ENCODE measurements at places on chromosomes 13 and 19.

- peak; percentile 15 for DNase-seq
Observed at GRCh38 chr13:96672016-96672415, 322.3 kb downstream of the OXGR1 start.

- DNase-seq, result peak; percentile 93
Observed at GRCh38 chr13:29457299-29457698, 138.2 kb downstream of the SLC7A1 start.

GRCh38 chr19:55353356-55353802 lies 1.1 kb downstream of the COX6B2 start:
- no peak for DNase-seq

DNA sequence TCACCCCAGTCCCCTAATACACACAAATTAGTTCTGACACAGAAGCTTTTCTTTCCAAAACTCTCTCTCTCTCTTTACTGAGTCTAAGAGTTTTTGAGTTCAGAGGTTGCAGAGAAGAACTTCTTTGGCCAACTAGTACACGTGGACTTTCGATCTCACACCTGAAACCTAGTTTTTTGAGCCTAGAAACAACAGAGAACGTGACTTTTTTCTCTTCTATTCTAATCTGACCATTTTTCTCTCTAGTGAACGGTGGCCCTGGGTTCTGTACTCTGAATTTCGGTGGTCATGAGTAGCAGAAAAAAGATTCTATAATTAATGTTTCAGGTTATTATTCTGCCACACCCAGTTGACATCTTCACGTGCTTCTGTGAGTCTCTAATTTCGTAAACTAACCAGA lies 24.2 kb downstream of the PCDH20 start:
- no peak for DNase-seq

DNA sequence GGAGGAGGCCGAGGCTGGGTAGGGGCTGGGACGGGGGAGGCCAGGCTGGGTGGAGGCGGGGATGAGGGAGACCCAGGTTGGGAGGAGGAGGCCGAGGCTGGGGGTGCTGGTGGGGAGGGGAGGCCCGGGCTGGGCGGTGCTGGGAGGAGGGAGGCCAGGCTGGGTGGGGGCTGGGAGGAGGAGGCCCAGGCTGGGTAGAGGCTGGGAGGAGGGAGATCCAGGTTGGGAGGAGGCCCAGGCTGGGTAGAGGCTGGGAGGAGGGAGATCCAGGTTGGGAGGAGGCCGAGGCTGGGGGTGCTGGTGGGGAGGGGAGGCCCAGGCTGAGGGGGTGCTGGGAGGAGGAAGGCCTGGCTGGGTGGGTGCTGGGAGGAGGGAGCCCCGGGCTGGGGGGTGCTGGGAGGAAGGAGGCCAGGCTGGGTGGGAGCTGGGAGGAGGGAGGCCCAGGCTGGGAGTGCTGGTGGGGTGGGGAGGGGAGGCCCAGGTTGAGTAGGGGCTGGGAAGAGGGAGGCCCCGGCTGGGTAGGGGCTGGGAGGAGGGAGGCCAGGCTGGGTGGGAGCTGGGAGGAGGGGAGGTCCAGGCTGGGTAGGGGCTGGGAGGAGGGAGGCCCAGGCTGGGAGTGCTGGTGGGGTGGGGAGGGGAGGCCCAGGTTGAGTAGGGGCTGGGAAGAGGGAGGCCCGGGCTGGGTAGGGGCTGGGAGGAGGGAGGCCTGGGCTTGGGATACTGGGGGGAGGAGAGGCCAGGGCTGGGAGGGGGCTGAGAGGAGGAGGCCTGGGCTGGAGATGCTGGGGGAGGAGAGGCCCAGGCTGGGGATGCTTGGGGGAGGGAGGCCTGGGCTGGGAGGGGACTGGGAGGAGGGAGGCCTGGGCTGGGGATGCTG lies 10.7 kb downstream of the TPGS1 start:
- DNase-seq, result no peak

- no peak for DNase-seq
Observed at GRCh38 chr13:94515911-94516310, 36.4 kb upstream of the DCT start.

DNA sequence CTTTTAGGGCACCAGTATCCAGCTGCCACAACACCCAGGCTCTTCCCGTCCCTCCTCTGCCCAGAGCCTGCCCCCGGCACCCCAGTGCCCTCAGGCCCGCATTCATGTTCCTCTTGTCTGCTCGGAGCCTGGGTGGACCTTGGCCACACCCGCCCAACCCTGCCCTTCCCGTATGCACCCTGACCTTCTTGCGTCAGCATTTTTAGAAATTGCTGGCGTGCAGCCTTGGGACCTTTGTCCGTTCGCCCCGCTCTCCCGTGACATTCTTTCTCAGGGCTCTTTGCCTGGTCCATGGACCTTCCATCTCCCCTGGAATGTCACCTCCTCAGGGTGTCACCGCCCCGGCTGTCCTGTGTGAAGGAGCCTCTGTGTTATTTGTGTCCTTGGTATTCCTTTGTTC lies 7.6 kb downstream of the NUCB1 start:
- DNase-seq, result no peak

DNA sequence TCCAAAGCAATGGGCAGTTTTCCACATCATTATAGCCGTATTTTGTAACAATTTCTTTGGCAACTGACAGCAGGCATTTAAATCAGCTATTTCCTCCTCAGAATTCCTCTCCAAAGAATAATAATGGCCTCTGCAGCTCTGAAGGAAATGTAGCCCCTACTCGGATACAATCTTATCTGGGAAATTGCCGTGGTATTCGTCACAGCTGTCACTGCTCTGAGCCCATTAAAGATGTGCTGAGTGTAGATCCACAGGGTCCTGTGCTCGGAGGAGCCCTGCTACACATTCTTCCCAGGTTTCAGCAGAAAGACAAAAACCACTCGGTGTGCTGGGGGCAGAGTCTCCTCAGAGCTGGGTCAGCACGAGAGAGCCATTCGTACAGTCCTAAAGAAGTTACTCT lies 33.1 kb downstream of the MZT1 start:
- no peak for DNase-seq

DNA sequence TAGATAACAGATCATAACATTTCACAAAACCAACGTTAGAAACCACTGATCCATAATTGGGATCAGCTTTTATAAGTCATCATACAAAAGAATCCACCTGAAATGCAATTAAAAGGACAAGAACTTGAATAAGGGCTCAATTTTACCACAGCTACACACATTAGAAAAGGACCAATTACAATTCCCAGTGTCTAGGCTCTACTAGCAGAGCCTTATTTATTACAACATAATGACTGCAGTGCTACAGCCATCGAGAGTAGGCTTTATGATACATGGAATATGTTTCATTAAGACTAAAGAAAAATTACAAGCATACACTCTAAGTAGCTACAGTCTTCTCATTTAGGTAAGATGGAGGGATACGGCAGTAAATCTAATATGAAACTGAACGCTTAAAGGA lies 2.9 kb downstream of the RBM26 start:
- no peak for DNase-seq

DNA sequence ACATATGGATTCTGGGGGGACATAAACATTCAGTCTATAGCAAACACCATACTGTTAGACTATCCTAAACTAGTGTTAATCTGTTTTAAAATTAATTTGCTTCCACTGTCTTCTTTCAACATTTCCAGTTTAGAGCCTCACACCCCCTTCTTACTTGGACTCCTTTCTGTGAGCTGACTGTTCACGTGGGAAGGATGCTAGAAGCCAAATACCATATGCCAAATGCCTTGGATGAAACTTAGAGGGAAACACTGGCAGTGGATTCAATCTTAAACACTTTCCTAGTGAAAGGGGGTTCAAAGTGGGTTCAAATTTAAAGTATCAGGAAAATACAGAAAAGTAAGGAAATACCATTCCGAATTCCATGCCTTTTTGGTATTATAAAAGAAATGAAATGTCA lies 113.6 kb downstream of the HS6ST3 start:
- no peak for DNase-seq

GRCh38 chr19:24069905-24070657 lies 16.9 kb upstream of the ZNF254 start:
- peak; percentile 45 for DNase-seq

DNA sequence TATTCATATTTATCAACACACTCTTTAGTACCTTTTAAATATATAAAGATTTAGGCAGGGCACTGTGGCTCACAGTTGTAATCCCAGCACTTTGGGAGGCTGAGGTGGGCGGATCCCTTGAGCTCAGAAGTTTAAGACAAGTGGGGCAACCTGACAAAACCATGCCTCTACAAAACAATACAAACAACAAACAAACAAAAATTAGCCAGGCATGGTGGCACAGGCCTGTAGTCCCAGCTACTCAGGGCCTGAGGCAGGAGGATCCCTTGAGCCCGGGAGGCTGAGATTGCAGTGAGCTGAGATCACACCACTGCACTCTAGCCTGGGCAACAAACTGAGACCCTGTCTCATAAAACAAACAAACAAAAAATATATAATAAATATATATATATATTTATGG lies 1748.3 kb upstream of the PCDH20 start:
- DNase-seq, result no peak

DNA sequence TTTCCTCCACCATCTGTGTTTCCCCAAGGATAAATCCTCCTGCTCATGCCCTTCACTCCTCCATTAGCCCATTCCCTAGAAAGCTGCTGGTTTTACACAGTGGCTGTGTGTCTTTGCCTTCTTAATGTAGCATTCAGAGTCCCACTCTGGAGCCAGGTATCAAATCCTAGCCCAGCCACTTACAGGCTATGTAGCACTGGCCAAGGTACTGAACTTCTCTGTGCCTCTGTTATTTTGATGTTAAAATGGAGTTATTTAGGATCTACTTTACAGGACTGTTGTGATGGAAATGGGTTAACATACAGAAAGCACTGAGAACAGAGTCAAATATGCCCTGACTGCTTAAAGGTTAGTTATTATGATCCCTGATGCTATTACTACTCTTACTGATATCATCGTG lies 1.5 kb upstream of the ZSCAN4 start:
- DNase-seq, result no peak

DNA sequence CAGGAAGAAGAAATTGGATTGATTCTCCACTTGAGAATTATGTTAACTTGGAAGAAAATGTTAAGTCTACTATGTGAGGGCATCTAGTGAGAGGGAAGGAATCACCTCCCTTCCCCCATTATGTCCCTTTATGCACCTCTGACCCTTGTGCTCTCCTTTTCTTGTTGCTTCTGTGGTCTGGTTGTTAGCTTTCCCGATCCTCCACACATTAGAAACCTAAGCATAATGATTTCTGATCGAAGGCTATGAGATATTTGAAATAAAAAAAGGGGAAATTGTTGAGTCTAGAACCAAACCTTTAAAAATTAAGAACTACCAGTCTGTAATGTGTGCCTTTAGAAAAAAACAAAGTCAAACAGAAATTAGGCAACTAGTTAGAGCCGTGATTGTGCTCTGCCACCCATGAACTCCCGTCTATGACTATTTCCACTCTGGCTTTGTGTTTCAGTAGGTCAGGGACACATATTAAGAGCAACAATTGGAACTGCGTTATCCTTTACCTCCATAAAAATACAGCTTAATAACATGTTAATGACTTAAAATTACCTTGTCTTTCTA lies 463 bp upstream of the GPC6 start:
- no peak for DNase-seq

- no peak for DNase-seq
Observed at GRCh38 chr19:30228835-30229524, 143.2 kb upstream of the ZNF536 start.

DNA sequence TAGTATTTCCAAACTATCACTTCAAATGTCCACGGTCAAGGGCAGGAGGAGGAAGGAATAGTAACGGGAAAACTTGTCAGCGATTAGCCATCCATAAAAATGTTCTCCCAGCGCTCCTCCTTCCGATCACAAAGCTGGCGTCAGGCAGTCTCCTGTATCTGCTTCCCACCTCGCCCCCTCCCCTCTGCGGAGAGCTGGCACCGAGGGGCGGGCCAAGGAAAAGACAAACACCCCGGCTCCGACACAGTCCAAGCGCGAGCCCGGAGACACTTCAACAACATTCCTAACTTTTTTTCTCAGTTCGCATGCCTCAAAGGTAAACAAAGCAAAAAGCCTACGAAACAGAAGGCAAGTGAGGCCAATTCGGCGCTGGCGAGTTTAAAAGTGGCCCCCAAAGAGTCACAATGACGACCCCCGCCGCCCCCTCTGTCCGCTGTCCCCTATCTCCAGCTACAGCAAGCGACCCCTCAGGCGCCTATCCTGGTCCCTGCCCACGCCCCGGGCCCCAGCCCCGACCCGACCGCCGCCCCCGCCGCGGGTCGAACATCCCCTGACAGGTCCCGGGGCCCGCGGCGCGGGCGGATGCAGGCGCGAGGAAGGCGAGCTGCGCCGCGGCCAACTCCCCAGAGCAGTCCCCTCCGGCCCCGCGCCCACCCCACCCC lies 736 bp downstream of the SMAD9 start:
- peak; percentile 57 for DNase-seq

GRCh38 chr13:100600461-100600860 lies 11.9 kb upstream of the GGACT start:
- DNase-seq, result no peak

DNA sequence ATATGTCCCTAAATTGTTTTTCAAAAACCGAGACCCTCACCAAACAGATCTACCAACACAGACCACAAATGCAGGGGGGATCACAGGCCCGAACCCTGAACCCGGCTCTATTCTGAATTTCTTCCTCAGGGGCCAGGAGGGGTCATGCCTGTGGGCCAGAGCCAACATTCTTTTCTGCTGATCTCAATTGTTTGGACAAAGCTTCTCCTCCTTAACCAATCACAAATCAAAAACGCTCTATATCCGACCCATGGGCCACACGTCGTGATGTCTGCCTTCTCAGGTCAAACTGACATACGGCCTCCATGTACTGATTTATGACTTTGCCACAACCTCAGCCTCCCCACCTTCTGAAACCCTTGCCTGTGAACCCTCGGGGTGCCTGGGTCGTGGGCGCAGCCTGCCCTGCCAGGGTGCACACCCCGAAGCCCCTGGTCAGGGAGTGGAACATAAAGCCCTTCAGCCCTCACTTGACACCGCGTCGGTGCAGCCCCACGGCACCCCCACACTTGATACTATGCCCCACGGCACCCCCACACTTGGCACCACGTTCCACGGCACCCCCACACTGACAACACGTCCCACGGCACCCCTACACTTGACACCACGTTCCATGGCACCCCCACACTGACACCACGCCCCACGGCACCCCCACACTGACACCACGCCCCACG lies 58.4 kb upstream of the C13orf46 start:
- peak; percentile 81 for DNase-seq

DNA sequence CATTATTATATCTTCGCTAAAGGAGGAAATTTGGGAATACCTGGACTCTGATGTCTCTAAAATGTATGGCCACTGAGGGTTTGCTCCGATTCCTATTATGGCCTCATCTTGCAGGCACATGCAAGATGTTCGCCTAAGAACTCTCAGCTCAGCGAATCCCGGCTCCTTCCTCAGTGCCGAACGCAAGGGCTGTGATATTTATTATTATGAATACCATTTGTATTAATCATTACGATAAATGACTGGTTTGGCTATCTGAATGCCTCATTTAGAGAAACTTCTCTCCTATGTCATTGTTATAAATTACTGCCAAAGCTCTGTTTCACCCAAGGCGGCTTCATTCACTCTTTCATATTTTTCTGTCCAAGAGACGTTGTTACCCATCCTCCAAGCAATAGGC lies 369.7 kb upstream of the TSHZ3 start:
- DNase-seq, result no peak

GRCh38 chr13:92913840-92914239 lies 312.8 kb upstream of the GPC6 start:
- DNase-seq, result no peak
